ENCODE measurements at places on chromosomes 4 and X. TPM values are rescaled to one million over a fixed set of nuclear protein-coding genes. Genes with fewer than 3 reads are reported as not detected.

- no peaks in the 10 kb centered on the region for H3K36me3 ChIP-seq
- no peak for DNase-seq
- H3K4me1 ChIP-seq, result no peaks in the 10 kb centered on the region
These were observed 38.5 kb upstream of the HERC5 start for GRCh38 chr4:88418411-88418810.

- DNase-seq, result no peak
- no peaks in the 10 kb centered on the region for H3K27me3 ChIP-seq
- H3K4me3 ChIP-seq, result no peak overlapping the region
- no peaks in the 10 kb centered on the region for H3K4me1 ChIP-seq
These were observed 756.1 kb downstream of the SH3BGRL start for GRCh38 chrX:81957900-81958545.

Gene ARAP2
- 5.3 TPM for total RNA-seq

- no peak overlapping the region for H3K27ac ChIP-seq
- H3K4me1 ChIP-seq, result peaks cover 2% of the 10 kb centered on the region
- no peak overlapping the region for H3K4me3 ChIP-seq
- no peaks in the 10 kb centered on the region for H3K36me3 ChIP-seq
These were observed 12.0 kb downstream of the KDM6A start for GRCh38 chrX:44884944-44885343.

DNA sequence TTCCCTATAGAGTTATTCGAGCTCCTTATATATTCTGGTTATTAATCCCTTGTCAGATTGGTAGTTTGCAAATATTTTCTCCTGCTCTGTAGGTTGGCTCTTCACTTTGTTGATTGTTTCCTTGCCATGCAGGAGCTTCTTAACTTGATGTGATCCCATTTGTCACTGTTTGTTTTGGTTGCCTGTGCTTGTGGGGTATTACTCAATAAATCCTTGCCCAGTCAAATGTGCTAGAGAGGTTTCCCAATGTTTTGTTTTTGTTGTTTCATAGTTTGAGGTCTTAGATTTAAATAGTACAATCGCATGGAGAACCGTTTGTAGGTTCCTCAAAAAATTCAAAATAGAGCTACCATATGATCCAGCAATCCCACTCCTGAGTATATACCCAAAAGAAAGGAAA lies 2.3 kb upstream of the SYTL5 start:
- H3K27ac ChIP-seq, result no peak overlapping the region
- DNase-seq, result no peak
- H3K4me3 ChIP-seq, result no peak overlapping the region
- H3K4me1 ChIP-seq, result no peaks in the 10 kb centered on the region
- peaks cover 3% of the 10 kb centered on the region for H3K27me3 ChIP-seq

DNA sequence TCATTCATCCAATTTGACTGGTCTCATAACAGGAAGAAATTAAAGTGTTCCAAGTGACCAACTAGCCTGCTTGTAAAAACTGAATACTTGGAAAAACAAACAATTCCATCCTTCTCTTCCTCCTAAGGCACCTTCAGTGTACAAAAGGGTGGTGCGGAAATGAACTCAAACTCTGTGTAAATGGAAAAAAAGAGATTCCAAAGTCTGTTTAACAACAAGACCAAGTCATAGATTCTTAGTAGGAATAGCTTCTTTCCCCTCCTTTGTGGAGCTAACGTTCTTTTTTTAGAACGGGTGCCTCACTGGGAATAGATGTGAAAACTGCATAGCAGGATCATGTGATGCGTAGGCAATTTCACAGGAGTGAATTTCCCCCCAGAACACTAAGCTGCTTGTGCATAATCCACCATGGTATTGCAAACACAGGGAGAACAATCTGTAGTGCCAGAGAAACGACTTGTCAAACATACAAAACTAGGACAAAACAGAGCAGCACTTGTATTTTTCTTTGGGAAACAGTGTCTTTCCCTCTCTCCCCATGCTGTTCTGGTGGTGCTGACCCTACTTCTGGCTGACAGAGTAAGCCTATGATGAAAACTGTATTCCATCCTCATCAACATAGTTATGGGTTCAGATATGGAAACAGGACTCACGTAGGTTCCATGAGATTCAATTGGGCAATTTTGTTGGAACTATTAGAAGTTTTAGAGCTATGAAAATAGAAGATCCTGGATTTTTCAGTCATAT lies 13.2 kb upstream of the SOD3 start:
- H3K4me3 ChIP-seq, result no peak overlapping the region
- H3K27me3 ChIP-seq, result no peaks in the 10 kb centered on the region
- H3K36me3 ChIP-seq, result no peaks in the 10 kb centered on the region
- no peak for DNase-seq
- H3K4me1 ChIP-seq, result no peaks in the 10 kb centered on the region

DNA sequence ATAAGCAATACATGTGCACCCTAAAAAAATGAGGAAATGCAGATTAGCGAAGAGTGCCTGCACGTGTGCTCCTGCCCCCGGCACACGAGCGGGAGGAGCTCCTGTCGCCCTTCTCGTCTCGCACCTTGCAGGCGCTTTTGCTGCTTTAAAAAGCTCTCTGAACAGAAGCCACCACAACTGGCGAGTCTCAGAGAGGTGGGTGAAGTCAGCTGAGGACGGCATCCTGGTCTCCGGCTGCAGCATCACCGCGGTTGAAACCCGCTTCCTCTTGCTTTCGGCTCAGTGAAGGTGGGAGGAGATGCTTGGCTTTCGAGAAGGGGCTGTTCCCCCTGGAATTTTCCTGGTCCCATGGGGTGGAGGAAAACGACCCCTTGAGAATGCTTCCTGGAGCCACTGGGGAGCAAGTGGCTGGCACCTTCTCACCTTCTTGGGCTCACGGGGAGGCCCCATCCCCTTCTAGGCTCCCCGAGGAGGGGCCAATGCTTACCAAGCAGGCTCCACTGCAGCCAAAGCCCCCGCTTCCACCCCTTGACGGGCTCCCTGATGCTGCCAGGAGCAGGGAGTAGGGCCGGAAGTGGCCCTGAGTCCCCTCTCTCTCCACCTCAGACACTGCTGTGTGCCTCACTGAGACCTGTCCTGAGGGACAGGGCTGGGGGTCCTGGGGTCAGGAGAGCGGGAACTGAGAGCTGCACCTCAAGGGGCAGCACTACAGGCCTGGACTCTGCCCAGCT lies 29.2 kb upstream of the MXD4 start:
- H3K4me1 ChIP-seq, result no peaks in the 10 kb centered on the region
- H3K4me3 ChIP-seq, result no peak overlapping the region
- no peak overlapping the region for H3K27ac ChIP-seq
- no peaks in the 10 kb centered on the region for H3K27me3 ChIP-seq

Gene MAGEA12
- not detected for total RNA-seq

DNA sequence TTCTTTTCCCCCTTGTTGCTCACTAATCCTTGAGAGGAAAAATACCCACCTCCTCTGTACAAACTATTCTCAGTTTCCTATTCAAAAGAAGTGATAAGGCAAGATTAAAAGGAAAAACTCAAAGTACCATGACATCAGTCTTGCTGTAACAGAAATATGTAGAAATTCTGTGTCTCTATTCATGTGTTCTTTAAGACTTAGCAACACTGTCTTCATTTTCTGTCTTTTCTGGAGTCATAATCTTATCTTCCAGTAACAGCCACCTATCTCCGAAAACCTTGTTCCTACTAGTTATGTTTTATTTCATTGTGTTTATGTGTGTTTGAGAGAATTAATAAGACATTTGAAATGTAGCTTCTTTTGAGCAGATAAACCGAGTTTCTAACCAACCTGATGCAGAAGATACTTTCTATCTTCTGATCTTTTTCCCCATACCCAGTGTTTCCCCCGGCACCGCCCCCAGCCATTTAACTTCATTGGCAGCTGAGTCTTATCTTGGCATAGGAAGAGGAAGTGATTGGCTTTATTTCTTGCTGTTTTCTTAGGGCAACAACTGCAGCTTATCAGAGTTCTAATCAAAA lies 8.0 kb downstream of the FAM241A start:
- peaks cover 4% of the 10 kb centered on the region for H3K4me1 ChIP-seq
- no peak for DNase-seq
- no peaks in the 10 kb centered on the region for H3K27me3 ChIP-seq
- no peak overlapping the region for H3K4me3 ChIP-seq
- no peak overlapping the region for H3K27ac ChIP-seq

- H3K27ac ChIP-seq, result no peak overlapping the region
- H3K4me3 ChIP-seq, result no peak overlapping the region
- no peaks in the 10 kb centered on the region for H3K4me1 ChIP-seq
- no peaks in the 10 kb centered on the region for H3K27me3 ChIP-seq
- no peak for DNase-seq
- H3K36me3 ChIP-seq, result peaks cover 9% of the 10 kb centered on the region
These were observed 23.0 kb downstream of the MAP7D3 start for GRCh38 chrX:136227948-136228838.

GRCh38 chrX:153948847-153949805 lies 4.7 kb upstream of the RENBP start:
- no peak overlapping the region for H3K4me3 ChIP-seq
- H3K4me1 ChIP-seq, result peaks cover 5% of the 10 kb centered on the region
- H3K27ac ChIP-seq, result peak overlapping the region; percentile 12
- peaks cover 45% of the 10 kb centered on the region for H3K36me3 ChIP-seq

DNA sequence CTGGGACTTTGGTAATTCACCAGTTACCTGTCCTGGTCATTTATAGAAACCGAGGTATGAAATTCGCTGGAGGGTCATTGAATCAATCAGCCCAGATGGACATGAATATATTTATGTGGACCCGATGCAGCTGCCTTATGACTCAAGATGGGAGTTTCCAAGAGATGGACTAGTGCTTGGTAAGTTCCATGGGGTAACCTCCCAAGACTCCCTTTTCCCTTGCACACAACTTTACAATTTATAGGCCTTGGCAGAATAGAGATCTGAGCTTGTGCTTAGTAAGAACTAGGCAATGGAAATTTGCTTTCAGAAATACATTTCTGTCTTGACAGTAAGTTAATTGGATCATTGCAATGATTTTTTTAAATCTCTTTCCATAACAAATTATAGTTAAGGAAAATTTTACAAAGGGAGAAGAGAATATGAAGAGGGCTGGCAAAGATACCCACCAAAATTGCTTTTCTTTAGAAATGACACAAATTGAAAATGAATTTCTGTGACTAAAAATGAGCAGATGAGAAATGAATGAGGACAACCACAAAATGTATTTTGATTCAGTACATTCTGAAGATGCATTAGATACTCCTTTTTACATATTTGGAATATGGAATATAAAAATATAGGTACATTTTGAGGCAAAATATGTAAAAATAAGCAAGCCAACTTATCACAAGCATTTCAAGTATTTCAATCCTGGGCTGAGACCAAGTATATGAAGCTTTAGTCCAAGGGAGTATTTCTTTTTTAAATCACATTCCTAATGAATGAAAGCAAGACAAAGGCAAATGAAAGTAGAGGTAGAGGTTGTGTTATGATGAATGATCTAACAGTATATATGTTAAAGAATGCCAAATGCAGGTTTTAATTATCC lies 45.9 kb downstream of the PDGFRA start:
- no peaks in the 10 kb centered on the region for H3K27me3 ChIP-seq
- no peak for DNase-seq
- no peaks in the 10 kb centered on the region for H3K36me3 ChIP-seq
- no peak overlapping the region for H3K27ac ChIP-seq

- peak overlapping the region; percentile 86 for H3K4me3 ChIP-seq
- H3K27me3 ChIP-seq, result no peaks in the 10 kb centered on the region
- H3K4me1 ChIP-seq, result peaks cover 10% of the 10 kb centered on the region
- no peak for DNase-seq
- H3K27ac ChIP-seq, result peak overlapping the region; percentile 88
These were observed 203.3 kb downstream of the OR13H1 start for GRCh38 chrX:131747173-131747572.

DNA sequence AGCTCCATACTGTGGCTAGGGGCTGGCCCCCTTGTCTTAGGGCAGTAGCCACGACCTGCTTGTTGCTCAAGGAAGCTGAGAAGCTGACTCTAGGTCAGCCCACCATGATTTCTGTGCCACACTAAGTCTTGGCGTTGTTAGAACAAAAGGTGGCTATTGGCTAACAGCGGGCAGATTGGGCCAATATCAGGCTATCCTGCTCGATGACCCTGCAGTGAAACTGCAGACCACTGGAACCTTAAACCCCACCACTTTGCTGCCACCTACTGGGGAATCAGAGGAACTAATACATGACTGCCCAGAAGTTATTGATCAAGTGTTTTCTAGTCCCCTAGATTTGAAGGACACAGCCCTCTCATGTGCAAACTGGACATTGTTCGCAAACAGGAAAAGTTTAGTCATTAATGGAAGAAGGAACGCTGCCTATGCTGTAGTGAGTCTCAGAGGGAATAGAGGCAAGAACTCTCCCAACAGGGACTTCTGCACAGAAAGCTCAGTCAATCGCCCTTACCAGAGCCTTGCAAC lies 17.0 kb upstream of the PAPSS1 start:
- H3K27ac ChIP-seq, result peak overlapping the region; percentile 64
- peak; percentile 61 for DNase-seq
- H3K27me3 ChIP-seq, result no peaks in the 10 kb centered on the region
- H3K36me3 ChIP-seq, result no peaks in the 10 kb centered on the region
- H3K4me1 ChIP-seq, result peaks cover 11% of the 10 kb centered on the region

DNA sequence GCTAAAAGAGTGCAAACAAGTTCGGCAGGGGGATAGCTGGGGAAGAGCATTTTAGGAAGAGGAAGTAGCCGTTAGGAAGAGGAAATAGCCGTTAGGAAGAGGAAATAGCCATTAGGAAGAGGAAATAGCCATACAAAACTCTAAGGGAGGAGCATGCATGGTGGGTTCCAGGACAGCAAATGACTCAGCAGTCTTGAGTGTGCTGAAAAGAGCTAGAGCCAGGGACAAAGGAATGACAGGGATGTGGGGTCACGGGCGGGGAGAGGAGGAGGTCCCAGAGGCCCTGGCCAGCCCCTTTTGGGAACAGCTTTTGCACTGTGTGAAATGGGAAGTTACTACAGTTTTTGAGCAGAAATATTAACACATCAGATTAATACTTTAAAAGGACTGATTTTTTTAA lies 882.6 kb downstream of the TRIML1 start:
- H3K4me3 ChIP-seq, result no peak overlapping the region
- DNase-seq, result no peak
- H3K27ac ChIP-seq, result no peak overlapping the region
- no peaks in the 10 kb centered on the region for H3K27me3 ChIP-seq
- H3K36me3 ChIP-seq, result no peaks in the 10 kb centered on the region

DNA sequence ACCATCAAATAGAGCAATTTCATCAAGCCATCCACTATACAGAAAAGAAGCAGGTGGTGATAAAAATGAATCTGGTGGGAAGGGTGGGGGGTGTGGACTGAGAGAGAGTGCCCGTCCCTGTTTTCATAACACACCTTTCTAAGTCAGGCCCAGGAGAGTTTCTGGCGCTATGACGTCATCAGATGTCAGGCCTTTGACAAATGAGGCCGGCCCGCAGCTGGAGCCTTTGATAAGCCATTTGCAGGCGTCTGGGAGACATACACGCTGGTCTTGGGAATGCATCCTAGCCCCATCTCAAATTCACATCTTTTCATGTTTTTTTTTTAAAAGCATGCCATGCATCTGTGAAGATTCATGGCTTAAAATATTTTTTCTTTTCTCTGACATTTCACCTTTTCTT lies 404.5 kb downstream of the BCOR start:
- no peaks in the 10 kb centered on the region for H3K27me3 ChIP-seq
- peak; percentile 41 for DNase-seq
- H3K4me3 ChIP-seq, result no peak overlapping the region
- no peaks in the 10 kb centered on the region for H3K36me3 ChIP-seq
- H3K27ac ChIP-seq, result no peak overlapping the region

Measured in liver (tissue), 10 donors.